ENCODE measurements at places on chromosomes 1 and 21.

DNA sequence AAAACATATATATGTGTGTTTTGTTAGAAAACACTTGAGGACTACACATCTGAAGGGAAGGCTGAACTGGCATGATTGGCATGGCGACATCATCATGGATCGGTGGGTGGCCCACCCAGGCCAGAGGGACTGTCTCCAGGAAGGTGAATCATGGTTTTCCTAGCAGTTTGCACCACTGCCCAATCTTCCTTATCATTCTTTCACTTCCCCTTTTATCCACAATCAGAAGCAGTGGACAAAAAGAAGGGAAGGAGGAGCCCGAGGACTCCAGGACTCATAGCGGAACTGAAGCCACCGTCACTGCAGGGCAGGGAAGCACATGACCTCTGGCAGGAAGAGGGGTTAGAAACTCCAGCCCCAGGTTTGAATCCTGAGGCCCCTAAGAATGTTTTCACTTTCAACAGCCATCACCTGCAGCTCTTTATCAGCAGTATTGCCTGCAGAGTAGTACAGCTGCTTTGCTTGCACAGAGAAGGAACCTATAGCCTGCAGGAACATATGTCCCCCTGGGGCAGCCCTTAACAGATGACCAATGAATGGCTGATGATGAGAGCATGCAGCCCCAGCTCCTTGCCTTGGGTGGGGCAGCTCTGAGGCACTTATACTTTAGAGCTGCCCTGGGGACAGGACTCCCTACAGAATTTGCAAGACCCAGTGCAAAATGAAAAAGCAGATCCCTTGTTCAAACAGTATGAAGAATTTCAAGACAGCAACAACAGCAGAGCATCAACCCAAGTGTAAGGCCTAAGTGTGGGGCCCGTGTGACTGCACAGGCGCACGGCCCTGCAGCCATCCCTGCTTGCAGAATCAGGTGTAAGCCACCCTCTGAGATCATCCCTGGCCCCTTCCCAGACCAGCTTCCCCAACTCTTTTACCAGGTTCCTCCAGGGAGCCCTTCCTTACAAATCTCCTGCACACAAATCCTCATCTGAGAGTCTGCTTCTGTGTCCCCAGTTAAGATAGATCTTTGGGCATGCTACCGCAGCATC, 241.8 kb upstream of the IRF2BP2 start:
- no peak for DNase-seq

DNA sequence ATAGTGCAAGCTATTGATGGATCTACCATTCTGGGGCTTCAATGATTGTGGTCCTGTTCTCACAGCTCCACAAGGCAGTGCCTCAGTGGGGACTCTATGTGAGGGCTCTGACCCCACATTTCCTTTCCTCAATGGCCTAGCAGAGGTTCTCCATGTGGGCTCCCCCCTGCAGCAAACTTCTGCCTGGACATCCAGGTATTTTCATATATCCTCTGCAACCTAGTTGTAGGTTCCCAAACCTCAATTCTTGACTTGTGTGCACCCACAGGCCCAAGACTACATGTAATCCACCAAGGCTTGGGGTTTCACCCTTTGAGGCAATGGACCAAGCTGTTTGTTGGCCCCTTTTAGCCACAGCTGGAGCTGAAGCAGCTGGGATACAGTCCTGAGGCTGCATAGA, 35.9 kb upstream of the CFHR3 start:
- DNase-seq: no peak

- peak; percentile 78 for DNase-seq
Observed at GRCh38 chr1:46477153-46477929, 12.3 kb upstream of the DMBX1 start.

- DNase-seq: no peak
Observed at GRCh38 chr21:32742396-32742795, 14.6 kb upstream of the SYNJ1 start.

DNA sequence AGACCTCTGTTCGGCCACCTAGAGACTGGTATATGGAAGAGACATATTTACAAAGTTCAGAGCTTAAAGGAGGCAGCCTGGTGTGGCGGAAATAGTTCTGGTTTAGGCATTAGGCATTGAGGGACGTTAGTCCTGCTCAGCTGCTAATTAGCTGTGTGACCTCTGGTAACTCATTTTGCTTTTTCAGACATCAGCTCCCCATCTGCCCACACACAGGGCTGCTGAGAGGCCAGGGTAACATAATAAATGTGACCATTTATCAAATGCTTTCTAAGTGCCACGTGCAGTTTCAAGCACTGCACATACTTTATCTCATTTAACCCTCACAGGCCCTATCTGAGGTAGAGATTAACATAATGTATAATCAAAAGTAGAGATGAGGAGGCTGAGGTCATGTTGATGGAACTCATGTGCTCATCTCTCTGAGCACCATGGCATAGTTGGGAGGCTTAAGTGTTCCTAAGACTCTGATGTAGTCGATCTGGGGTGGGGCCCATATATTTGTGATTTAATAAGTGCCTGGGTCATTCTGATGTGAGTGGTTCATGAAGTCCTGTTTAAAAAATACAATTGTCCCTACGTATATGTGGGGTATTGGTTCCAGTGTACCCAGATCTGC, 267.2 kb upstream of the PLXNA2 start:
- no peak for DNase-seq

- DNase-seq: peak; percentile 18
Observed at GRCh38 chr1:226308166-226308722, 720 bp downstream of the LIN9 start.

DNA sequence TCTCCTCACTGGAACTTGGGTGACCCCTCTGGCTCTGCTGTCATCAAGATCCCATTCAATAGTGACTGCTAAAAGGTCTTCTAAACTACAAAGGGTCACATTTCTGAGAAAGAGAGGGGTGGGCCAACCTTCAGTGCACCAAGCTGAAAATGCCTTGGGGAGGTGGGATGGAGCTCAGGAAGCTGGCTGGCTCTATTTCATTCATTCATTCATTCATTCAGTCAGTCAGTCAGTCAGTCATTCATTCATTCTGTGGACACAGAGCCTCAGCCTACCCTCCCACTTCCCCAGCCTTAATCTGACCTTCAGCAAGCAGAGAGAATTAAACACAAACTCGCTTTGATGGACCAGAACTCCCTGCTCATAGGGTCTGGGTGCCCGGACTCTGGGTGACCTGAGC, 11.7 kb downstream of the RUNX3 start:
- no peak for DNase-seq

GRCh38 chr1:106678279-106679050, 378.0 kb upstream of the PRMT6 start:
- DNase-seq: no peak

- no peak for DNase-seq
Observed at GRCh38 chr1:180936110-180937011, 23.7 kb downstream of the KIAA1614 start.

- no peak for DNase-seq
Observed at GRCh38 chr1:67795179-67795912, 37.9 kb downstream of the GNG12 start.

DNA sequence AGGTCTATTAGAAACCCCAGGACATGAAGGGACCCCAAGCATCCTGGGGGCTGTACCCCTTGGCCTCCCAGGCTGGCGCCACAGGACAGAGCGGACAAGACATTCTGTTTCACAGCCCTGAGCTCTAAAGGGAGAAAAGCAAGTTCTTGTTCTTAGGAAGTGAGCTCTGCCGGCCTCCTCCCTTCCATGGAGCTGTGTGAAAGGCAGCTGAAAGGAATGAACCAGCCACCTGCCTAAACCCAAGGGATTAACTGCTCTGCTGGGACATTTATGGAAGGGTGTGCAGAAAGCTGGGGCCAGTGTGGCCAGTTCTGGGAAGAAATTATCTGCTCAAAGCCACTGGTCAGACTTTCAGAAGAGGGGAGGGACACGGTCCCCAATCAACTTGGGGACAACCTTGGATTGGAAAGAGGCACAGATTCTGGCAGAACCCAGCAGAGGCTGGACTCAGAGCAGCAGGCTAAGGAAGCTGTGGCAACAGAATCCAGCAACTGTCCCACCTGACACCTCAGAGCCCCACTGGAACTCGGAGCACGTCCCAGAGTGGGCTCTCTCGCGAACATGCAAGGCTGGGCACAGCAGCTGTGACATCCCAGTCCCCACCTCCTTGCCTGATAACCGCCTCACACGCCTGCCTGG, 2.1 kb downstream of the KLHL21 start:
- DNase-seq: no peak

- no peak for DNase-seq
Observed at GRCh38 chr1:119286587-119287181, 81.9 kb upstream of the HAO2 start.
